Tibial nerve (tissue), 4 donors: ENCODE measurements at places on chromosomes 11 and 22. TPM values are rescaled to one million over a fixed set of nuclear protein-coding genes. Genes with fewer than 3 reads are reported as not detected.
A peak's percentile ranks its signal among the peaks of the same experiment; 100 is the strongest.

DNA sequence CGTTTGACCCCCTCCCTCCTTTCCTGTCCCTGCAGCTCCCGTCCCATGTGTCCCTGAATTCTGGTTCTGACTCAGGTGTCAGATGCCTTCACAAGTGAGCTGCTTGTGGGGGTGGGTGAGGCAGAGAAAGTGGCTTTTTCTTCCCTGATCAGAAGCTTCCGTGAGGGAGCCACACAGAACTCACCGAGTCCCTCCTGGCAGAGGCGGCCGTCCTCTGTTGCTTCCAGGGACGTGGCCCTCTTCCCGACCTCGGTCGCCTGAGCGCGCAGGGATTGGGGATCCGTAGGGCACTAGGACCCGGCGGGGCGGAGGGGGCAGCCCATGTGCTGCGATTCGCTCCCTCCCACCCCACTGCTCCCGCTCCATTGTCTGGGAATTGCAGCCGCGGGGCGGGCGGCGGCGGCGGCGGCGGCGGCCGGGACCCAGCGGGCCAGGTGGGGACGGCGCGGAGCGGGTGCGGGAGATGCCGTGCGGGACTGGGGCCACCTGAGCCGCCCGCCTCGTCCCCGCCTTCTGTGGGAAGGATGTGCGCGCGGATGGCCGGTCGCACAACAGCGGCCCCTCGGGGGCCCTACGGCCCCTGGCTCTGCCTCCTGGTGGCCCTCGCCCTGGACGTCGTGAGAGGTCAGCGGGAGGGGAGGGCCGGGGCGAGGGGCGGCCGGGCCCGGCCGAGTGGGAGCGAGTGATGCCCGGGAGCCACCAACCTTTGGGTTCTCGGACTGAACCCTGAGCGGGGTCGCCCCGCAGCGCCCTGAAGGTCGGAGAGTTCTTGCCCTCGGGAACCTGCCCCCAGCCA, at the start of gene TMEM132A:
TSS of gene TMEM132A (plus strand) at position 351 of the 796 bp plus-strand sequence. CDS start at position 525, 174 bp downstream.
- H3K27ac ChIP-seq: no peak within 1 kb of the TSS
- peaks cover 29% of the 10 kb centered on the region for H3K36me3 ChIP-seq

GRCh38 chr22:39446239-39446721, 10.5 kb upstream of the MGAT3 start:
- no peak for DNase-seq
- H3K27me3 ChIP-seq: no peaks in the 10 kb centered on the region
- H3K4me3 ChIP-seq: no peak overlapping the region
- peaks cover 5% of the 10 kb centered on the region for H3K4me1 ChIP-seq

DNA sequence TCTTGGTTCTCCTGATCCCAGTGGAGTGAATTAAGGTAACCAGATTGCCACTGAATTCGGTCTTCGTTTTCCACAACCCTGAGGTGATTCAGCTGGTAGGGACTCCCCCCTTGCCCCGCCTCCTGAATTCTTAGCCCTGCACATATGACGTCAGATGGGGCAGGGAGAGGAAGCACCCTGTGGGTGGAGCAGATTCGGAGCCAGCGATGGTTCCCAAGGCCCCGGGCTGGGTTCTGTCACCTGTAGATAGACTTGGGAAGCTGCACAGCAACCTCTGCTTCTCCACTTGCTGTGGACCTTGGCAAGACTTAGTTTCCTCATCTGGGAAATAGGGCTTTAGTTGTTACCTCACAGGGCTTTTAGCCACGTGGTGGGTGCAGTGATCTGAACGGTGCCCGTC, 67.8 kb downstream of the CTTN start:
- DNase-seq: no peak
- H3K27ac ChIP-seq: no peak overlapping the region
- no peaks in the 10 kb centered on the region for H3K4me1 ChIP-seq
- H3K36me3 ChIP-seq: no peaks in the 10 kb centered on the region
- no peak overlapping the region for H3K4me3 ChIP-seq
- no peaks in the 10 kb centered on the region for H3K27me3 ChIP-seq

DNA sequence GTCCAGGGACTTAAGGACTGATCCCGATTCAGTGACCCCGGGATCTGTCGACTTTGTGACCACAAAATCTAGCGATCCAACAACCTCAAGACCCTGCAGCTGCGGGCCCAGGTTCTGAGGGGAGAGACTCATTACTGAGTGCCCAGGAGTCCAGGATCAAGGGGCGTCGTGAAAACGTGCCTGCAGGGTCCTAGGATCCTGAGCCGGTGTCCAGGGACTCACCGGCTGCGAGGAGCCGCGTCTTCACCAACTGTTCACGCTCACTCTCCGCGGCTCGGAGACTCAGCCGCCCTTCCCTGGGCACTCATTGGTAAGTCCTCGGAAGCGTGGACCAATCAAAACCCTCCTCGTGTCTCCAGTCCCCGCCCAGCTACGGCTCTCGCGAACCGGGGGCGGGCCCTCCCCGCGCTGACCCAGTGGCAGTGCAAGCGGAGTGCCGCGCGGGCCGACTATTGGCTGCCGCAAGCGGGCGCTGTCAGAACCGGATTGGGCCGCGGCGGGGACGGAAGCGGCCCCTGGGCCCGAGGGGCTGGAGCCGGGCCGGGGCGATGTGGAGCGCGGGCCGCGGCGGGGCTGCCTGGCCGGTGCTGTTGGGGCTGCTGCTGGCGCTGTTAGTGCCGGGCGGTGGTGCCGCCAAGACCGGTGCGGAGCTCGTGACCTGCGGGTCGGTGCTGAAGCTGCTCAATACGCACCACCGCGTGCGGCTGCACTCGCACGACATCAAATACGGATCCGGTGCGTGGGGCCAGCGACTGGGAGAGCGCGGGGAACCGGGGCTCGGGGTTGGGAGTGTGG, at the start of gene SDF2L1:
TSS of gene SDF2L1 (plus strand) at position 514 of the 795 bp plus-strand sequence. CDS start at position 549, 35 bp downstream.
- H3K27me3 ChIP-seq: no peaks in the 10 kb centered on the region
- peak within 1 kb of the TSS; percentile 68 for H3K4me3 ChIP-seq
- H3K27ac ChIP-seq: peak within 1 kb of the TSS; percentile 74
- peak; percentile 98 for DNase-seq

DNA sequence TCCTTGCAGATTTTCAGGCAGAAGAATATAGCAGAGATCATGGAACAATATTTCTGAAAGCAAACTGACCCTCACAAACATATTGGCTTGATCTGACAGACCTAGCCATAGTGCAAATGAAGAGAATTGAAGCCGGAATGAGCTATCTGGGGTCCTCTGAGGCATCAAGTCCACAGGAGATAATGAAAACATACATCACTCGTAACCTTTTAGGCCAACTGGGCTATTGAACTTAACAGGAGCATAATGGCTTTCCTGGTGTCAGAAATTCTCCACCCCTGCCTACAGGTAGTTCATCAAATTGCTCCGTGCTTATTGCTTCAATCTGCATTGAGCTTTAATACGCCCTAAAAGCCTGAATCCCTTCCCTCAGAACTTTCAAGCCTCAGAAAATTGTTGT, 1414.6 kb upstream of the TENM4 start:
- no peaks in the 10 kb centered on the region for H3K36me3 ChIP-seq
- no peak overlapping the region for H3K4me3 ChIP-seq
- H3K27me3 ChIP-seq: no peaks in the 10 kb centered on the region
- H3K4me1 ChIP-seq: no peaks in the 10 kb centered on the region

DNA sequence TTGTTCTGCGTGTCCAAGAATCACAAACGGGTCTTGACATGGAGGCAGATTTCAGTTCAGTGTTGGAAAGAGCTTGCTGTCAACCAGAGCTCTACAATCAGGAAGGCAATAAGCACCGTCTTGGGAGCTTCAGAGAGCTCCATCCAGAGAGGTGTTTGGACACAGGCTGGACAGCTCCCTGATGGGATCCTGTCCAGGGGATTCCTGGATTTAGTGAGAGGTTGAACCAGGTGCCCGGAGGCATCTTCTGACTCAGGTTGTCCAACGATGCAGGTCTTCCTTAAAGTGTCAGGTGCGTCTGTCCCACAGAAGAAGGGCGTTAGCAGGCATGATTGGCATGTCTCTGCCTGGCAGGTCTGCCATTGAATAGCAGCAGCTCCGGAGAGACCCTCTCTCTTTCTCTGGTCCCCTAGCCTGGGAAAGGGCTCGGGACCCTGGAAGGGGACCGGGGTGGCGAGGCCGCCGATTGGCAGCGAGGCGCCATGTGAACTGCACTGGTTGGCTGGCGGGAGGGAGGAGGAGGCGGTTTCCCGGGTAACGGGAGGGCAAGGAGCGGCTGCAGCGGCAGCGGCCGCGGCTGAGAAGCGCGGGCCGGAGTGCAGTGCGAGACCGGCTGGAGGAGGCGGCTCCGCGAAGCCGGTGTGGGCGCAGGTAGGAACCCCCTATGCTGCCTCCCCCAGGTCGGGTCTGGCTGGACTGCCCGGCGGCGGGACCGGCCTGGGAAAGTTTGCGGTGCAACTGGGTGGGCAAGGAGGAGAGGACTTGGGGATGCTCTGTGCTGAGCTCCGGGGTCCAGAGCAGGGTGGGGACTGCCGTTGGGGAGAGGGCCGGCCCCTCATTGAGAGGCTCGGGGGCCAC, 104.1 kb upstream of the E2F8 start:
- H3K27me3 ChIP-seq: no peaks in the 10 kb centered on the region
- no peaks in the 10 kb centered on the region for H3K36me3 ChIP-seq
- no peak for DNase-seq
- peak overlapping the region; percentile 35 for H3K4me3 ChIP-seq

GRCh38 chr11:44585421-44585820, 20.0 kb downstream of the CD82 start:
- H3K4me3 ChIP-seq: no peak overlapping the region
- H3K4me1 ChIP-seq: peaks cover 4% of the 10 kb centered on the region

GRCh38 chr11:121132211-121132976, 31.4 kb downstream of the TECTA start:
- H3K27ac ChIP-seq: no peak overlapping the region
- no peak overlapping the region for H3K4me3 ChIP-seq
- no peaks in the 10 kb centered on the region for H3K4me1 ChIP-seq
- DNase-seq: no peak
- no peaks in the 10 kb centered on the region for H3K27me3 ChIP-seq

DNA sequence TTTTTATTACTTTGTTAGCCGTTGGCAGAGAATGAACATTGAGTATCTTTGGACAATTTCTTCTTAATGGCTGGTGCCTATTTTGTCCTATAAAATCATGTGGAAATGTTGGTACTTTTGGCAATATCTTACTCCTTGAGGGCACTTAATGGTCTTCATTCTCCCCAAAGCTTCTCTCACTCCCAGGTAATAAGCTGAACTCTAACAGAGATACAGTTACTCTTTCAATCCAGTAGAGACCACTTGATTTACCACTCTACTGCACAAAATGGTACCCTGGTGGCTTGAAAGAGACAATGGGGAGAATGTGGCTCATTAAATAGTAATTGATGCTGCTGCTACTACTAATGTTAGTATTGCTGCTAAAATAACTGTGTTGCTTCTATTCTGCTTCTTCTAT, 53.0 kb downstream of the MAML2 start:
- no peak overlapping the region for H3K4me3 ChIP-seq
- H3K4me1 ChIP-seq: no peaks in the 10 kb centered on the region
- H3K27me3 ChIP-seq: no peaks in the 10 kb centered on the region

- H3K27ac ChIP-seq: no peak overlapping the region
- H3K4me1 ChIP-seq: no peaks in the 10 kb centered on the region
- no peaks in the 10 kb centered on the region for H3K27me3 ChIP-seq
- H3K36me3 ChIP-seq: no peaks in the 10 kb centered on the region
- no peak for DNase-seq
- no peak overlapping the region for H3K4me3 ChIP-seq
Measured at GRCh38 chr22:33099593-33099992, 41.4 kb upstream of the SYN3 start.

DNA sequence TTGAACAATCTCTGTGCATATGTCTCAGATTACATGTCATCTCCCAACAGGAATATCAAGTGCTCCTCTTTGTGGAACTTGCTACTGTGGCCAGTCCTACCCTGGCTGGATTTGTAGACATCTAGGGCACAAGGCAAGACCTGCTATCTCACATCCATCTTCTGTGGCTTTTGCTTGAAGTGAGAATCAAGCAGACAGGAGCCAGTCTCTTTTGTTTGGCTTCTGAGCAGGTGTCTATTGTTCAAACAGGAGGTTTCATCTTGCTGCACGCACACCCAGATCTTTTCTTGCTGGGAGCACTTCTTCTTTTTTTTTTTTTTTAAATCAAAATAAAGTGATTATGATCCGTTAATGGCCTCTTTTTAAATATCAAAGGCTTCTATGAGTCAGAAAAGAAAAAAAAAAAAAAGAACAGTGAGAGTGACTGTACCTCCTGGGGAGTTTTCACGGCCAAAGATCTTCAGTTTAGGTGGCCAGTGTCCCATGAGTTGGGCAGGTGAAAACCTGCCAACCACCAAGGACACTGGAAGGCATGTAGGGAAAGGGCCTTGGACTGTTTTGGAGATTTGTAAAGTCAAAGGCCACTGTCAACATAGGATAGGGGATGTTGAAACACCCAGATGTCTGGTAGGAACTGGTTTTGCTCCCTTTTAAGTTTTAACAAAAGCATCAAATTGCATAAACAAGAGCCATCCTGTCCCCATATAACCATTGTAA, 78.1 kb downstream of the CD44 start:
- no peak overlapping the region for H3K4me3 ChIP-seq
- no peaks in the 10 kb centered on the region for H3K27me3 ChIP-seq
- no peak for DNase-seq
- H3K4me1 ChIP-seq: no peaks in the 10 kb centered on the region

DNA sequence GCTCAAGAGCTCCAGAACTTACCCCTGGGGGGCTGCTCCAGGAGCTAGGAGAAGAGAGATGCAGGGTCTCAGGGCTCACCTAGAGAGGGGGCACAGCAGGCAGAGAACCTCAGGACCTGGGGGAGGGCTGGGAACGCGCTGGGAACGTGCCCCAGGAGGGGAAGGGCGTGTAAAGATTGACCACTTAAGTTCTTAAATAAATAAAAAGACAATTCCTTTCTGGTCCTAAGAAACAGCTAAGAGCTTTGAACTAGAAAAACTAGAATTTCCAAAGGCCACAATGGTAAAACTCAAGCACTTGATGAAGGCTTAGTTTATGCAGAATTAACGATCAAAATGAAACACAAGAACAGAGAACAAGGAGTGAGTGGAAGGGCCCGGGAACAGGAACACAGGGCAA, 89.1 kb downstream of the CELSR1 start:
- H3K27ac ChIP-seq: no peak overlapping the region
- DNase-seq: no peak
- no peak overlapping the region for H3K4me3 ChIP-seq
- no peaks in the 10 kb centered on the region for H3K27me3 ChIP-seq

DNA sequence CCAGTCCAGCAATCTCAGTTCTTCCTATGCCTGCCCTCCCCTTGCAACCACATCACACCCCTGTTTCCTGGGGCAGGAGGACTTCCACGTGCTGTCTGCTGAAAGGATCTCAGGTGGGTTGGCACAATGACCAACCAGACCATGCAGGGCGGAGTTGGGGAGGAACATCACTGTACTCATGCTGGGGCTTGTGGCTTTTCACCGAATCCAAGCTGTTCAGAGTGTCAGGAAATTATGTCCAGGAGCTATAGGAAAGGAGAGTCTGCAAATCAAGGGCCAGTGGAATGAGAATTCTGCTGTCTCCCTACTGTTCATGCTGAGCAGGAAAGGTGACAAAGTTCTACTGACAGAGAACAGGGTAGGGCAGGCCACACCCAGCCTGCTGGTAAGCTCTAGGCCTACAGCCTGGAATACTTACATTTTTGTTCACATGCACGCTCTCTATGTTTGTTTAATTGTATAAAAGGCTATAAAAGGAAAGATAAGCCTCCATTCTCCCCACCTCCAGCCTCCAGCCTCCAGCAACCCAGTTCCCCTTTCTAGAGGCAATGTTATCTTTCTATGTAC, 1.7 kb upstream of the PLAAT2 start:
- H3K27ac ChIP-seq: no peak overlapping the region
- peaks cover 3% of the 10 kb centered on the region for H3K4me1 ChIP-seq
- no peak for DNase-seq

The USP2 gene
- 13.5 TPM for total RNA-seq

The CYP2D6 gene
- total RNA-seq: 0.39 TPM

The THRSP gene
- 13.2 TPM for total RNA-seq

The SPON1 gene
- 27.3 TPM for total RNA-seq

The MYO18B gene
- not detected for total RNA-seq

The GRAP2 gene
- total RNA-seq: 10.5 TPM

The TENM4 gene
- total RNA-seq: 15.3 TPM

The SDF2L1 gene
- total RNA-seq: 26.4 TPM

The RFPL1 gene
- not detected for total RNA-seq

The CCDC188 gene
- total RNA-seq: 12.4 TPM
